ENCODE measurements at places on chromosomes 5 and 9.

DNA sequence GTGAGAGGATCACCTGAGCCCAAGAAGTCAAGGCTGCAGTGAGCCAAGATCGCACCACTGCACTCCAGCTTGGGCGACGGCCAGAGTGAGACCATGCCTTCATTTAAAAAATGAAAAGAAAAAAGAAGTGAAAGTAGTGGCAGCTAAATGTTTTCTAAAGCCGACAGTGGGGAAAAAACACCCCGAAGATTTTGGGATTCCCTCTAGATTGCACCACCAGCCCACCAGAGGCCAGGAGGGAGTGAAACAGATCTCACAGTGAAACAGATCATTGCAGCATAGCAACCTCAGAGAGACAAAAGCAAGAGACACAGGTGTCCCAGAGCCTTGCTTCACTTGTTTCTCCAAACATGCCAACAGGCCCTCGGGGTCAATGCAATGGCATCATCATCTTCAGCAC is 156.8 kb downstream of the PAX5 start:
- DNase-seq, result no peak

GRCh38 chr9:110081395-110081794 is 126.6 kb downstream of the C9orf152 start:
- DNase-seq, result no peak

DNA sequence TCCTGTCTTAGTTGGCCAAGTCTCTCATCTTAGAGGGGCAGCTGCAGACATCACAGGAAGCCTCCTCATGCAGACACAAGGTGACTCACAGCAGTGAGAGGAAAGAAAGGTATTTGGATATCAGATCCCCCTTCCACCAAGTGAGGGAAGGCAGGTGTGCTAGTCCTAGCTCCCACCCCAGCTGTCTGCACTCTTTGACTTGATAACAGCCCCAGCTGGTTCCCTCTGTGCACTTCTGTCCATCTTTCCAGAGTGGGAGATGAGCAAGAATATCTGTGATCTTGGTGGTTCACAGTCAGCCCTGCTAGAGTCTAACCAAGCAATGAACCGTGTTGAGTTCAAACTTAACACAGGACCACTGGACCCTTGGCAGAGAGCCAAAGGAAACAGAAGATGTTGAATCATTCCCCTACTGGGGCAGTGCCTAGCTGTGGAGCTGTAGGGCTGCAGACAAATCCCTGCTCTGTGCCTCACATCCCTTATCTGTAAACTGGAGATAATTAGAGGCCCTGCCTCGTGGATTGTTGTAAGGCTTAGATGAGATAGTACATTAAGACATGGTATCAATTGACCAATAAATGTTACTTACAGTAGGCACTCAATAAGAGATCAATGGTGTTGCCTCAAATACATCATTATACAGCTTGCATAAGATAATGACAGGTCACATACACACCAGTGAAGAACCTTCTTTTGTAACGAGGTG is 39.1 kb downstream of the SH3RF2 start:
- DNase-seq, result no peak

DNA sequence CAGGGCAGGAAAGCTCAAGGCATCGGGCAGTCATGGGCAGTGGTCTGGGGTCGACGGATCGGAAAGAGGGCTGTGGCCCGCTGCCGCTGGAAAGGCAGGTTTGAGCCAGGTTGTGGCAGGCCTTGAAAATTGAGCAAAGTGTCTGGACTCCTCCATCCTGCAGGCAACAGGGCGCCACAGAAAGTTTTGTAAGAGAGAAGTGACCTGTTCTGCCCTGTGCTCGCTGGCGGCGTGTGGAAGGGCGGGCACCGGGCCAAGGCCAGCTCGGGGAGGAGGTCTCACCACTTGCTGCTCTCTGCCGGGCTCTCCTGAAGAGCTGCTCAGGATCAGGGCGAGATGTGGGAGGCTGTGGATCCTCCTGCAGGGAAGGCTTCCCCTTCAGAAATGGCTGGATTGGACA is 41.4 kb upstream of the FAT2 start:
- DNase-seq, result no peak

GRCh38 chr5:129658801-129659200 is 89.1 kb upstream of the MINAR2 start:
- no peak for DNase-seq

GRCh38 chr9:112348257-112349007 is 15.0 kb upstream of the PTBP3 start:
- peak; percentile 78 for DNase-seq

- no peak for DNase-seq
Observed at GRCh38 chr9:76419782-76420380, 25.7 kb upstream of the RFK start.

DNA sequence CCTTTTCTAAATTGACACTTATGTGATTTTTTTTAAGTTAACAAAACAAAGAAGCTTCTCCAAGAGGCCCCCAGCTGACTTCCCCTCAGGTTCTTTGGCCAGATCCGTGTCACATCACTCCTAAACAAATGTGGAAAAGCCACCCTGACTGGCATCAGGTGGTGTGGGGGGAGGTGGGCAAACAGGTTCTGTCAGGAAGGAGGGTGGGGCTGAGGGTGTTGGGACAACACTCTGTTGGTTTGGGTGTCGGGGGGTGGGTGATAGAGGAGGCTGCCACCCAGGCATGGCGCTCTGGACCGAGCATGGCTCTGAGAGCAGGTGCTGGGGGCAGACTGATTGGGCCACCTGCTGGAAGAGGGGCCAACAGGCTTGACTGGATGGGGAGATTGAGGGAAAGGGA is 210.9 kb downstream of the HSPA4 start:
- no peak for DNase-seq

DNA sequence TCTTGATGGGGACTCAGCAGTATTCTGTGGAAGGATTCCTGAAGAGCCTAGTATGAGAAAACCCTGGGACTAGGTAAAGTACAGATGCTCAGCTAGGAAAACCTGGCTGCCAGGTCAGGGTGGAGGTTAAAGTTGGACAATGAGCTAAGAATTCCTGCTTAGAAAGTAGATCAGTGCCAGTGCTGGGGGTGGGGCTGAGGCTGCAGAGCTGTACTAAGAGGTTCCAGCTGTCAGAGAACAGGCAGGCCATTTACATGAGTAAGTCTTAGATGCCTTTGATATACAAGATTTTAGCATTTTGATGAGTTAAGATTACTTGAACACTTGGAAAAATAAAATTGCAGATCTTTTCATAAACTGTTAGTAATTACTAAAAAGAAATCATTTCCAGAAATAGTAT is 332.3 kb upstream of the NUDT12 start:
- DNase-seq, result no peak

GRCh38 chr9:18829873-18830272 is 203.1 kb downstream of the SAXO1 start:
- DNase-seq, result no peak

GRCh38 chr5:36656556-36656955 is 50.1 kb downstream of the SLC1A3 start:
- DNase-seq, result no peak

DNA sequence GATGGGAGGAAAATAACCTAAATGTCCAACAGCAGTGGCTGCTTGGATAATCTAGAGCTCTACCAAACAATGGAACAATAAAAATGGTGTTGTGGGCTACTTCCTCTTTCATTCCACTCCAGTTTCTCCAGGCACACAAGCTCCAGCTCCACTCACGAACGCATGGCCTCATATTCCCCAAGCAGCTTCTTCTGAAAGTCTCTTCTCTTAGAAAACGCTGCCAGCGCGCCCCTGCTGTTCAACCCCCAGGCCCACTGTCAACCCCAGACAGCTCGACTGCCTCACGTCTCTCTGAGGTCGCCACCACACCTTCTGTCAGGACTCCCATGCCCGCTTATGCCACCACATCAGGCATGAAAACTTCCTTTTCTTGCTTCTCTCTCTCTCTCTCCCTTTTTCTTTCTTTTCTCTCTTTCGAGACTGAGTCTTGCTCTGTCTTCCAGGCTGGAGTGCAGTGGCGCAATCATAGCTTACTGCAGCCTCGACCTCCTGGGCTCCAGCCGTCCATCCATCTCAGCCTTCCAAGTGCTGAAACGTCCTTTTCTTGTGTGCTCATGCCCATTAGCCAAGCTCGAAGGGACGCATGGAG is 16.2 kb downstream of the OR2V2 start:
- no peak for DNase-seq

DNA sequence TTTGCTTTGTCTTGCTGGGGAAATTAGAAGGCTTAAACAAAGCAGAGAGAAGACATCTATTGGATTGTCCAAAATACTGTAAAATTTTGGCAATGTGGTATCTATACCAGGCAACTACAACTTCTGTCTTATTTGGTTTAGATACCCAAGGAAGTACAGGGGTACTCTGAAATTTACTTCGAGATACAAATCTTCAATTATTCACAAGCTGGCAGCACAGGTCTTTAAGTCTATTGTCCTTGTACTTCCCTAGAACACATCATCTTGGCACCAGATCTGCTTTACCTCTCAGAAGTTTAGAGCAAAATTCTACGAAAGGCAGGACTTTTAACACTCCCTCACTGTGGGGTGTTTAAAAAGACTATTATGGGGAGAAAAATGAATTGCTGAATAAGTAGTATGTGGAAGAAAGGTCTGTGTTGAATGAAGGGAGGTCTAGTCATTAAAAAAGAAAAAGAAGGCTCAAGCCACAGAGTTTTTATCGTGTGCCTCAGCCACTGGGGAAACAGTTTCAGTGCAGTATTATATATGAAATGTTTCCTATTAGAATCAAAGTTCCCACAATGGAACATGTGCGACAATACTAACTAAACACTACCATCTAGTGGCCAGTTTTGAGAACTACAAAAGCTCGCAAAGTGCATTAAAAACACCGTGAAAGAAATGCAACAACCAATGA is 93.7 kb downstream of the PDE4D start:
- DNase-seq, result no peak

DNA sequence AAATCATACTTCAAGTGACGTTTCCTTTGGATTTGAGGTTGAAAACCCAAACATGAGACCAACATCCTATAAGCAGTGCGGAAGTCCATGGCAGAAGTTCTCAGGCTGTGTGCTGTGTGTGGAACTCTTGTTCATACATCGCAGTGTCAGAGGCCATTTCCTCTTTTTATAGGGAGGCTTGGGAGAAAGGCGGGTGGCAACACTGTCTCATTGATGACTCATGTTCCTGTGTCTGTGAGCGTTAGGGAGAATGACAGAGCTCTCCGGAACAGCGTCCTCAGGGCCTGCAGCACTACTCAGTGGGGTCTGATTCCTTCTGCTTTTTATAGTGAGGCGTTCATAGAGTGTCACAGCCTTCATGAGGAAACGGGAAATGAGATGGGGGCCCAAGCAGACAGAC is 98.8 kb upstream of the BASP1 start:
- no peak for DNase-seq

GRCh38 chr5:105917189-105917588 is 1753.5 kb downstream of the EFNA5 start:
- no peak for DNase-seq

- DNase-seq, result peak; percentile 25
Observed at GRCh38 chr5:96893342-96893741, 17.0 kb downstream of the ERAP2 start.

GRCh38 chr9:98698856-98699255 is 9.9 kb downstream of the GABBR2 start:
- DNase-seq, result no peak

All from activated CD8-positive, alpha-beta memory T cell treated with anti-CD3 and anti-CD28 coated beads, Interleukin-2, amount 50 U/mL, for 4 hours (primary cell).